ENCODE measurements at places on chromosomes 1 and 21.

GRCh38 chr1:57553666-57554065, 129.8 kb upstream of the DAB1 start:
- ATAC-seq: no peak

DNA sequence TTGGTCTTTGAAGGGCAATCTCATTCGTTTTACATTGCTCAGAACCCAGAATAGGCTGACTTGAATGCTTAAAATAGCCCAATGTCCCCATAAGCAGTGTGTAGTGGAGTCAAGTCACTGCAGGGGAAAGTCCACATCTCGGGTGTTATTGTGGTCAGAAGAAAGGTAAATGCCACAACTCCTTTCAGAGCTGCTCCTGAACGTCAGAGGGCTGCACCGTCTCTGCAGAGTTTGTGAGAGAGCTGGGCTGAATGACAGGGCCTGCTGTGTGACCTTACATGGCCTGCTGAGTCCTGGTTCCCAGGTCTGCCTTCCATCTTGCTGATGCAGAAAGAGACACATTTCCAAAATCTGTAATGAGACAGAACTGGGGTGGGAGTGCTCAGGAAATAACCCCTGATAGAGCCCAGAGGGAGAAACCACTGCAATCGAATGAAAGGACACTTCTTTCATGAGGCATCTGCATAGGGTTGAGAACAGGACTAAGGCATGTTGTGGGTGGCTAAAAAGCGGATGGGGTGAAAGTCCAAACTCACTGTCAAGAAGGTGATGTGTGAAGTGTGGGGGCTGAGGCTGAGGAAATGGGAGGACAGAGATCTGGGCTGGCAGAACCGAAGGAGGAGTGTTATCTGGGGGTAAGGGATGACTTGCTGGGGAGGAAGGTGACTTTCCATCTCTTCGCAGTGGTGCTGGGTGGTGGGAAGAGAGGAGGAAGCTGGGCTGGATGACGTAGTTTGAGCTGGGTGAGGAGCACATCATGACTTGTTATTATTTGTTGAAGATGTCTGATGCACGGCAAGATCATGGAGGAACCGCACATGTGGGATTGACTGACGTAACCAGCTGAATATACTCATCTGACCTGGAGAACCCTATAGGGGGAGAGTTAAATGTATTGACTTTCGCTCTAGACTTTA, 33.7 kb downstream of the XCL2 start:
- ATAC-seq: peak; percentile 79

GRCh38 chr1:207191776-207192175, 87.7 kb downstream of the C4BPA start:
- no peak for ATAC-seq

DNA sequence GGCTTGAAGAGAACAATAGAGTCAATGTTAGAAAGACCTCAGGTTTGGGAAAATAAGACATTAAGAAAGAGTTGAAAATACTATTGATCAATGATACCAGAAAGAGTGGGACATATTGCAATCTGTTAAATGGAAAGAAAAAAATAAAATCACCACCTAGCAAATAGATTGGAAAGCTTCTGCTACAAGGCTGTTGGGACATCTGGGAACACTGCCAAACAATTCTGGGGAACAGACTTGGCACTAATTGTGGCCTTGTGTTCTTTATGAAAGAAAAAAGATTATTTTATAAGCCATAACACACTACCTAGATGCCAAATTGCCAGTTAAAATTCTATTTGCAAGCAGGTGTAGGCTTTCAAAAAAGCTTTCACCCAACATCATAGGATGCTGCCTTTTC, 137.8 kb downstream of the TSEN15 start:
- no peak for ATAC-seq

DNA sequence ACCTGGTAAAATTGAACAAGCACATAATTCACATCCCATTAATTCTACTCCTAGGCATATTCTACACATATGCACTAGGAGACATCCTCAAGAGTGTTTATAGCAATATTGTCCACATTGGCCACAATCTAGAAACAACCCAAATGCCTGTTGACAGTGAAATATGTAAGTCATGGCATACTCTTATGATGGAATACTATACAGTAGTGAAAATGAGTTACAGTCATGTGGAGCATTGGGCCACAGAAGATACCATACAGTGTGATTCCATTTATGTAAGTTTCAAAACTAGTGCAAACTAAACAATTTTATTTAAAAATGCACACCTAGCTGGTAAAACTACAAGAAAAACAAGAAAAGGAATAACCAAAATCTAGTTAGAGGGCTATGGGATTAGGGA, 19.1 kb downstream of the CHIT1 start:
- ATAC-seq: no peak

DNA sequence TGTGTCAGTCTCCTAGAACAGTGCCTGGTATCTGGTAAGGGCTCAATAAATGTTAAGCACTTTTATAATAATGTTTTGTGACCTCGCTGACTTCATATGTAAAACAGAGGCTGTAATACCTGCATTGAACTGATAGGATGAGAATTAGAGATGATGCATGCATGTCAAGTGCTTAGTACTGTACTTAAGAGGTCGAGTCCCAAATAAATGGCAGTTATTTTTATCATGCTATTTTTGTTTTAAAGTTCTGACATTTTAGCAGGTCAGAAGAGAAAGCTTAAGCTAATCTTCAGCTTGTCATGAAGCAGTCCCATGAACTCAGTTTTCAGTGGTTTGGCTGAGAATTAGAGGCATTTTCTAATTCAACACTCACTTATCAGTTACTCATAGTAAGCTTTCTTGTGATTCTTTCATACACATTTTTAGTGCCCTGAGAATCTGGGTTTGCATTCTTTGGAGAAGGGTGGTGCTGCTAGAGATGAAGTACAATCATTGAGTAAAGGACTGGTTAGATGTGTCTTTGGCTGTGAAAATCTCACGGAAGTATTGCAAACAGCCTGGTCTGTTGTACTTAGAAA, 75.7 kb upstream of the RAVER2 start:
- ATAC-seq: no peak

DNA sequence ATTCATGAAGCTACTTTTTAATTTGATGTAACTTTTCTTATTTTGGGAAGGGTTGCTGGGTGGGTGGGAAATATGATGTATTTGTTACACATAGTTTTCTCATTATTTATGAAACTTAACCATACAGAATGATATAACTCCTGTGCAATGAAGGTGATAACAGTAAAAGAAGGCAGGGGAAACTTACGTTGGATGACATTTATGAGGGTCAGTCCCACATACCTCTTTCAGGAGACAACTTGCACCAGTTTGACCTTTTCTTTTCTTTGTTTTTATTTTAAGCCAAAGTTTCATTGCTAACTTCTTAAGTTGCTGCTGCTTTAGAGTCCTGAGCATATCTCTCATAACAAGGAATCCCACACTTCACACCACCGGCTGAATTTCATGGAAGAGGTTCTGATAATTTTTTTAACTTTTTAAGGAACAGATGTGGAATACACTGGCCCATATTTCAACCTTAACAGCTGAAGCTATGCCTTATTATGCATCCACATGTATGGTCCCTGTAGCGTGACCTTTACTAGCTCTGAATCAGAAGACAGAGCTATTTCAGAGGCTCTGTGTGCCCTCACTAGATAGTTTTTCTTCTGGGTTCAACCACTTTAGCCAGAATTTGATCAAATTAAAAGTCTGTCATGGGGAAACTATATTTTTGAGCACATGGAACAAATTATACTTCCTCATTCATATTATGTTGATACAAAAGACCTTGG, 28.0 kb upstream of the KIAA1614 start:
- peak; percentile 67 for ATAC-seq

DNA sequence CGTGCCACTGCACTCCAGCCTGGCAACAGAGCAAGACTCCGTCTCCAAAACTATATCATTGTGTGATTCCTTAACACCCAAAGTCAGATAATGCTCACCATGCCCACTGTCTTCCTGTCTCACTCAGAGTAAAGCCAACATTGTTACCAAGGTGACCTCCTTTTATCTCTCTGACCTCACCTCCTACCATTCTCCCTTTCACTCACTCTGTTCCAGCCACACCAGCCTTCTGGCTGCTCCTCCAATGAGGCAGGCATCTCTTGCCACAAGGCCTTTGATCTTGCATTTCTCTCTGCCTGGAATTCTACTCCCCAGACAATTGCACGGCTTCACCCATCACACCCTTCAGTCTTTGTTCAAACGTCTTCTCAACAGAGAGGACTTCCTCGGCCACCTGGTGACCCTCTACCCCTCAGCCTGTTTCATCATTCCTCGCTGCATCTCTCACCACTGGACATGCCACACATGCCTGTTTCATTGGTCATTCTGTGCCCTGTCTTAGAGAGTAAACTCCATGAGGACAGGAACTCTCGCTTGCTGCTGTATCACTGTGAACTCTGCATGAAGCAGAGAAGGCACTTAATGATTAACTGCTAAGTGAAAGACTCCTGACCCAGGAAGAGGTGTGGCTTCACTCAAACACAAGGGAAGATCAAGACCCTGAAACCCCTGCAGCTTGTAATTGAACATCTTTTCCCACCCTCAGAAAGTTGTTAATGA, 67.1 kb upstream of the CAPZB start:
- no peak for ATAC-seq

GRCh38 chr1:89822109-89822962, 1.5 kb downstream of the LRRC8D start:
- no peak for ATAC-seq

- no peak for ATAC-seq
These were observed 31.1 kb downstream of the DLGAP3 start for GRCh38 chr1:34898330-34898761.

DNA sequence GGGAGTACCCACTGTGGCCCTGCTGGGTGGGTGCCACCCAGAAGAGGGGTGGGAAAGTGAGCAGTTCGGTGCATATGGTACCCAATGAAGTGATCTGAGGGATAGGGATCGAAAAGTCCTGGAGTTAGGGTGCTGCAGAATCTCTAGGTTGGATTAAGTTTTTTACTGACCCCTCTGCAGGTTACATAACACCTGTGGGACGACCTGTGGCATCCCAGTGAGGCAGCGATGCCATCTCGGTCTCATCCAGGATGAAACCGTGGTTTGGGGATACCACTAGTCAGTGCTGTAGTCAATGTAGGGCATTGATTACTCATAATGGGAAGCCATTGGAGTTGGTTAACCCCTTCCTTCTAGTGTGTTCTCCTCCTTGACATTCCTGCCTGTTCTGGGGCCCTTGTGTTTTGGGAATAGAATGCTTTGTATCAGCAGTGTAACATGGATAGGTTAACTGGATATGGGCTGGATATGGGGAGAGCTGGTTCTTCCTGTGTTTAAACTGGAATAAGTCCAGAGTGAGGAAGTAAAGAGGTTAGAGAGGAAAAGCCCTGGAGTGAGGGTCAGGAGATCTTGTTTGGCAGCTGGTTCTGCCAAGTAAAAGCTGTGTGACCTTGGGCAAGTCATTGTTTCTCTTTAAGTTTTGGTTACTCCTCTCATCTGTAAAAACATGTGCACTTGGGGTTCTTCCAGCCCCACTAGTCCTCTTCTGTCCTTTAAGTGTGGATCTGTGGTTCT, 42.8 kb upstream of the ATF3 start:
- no peak for ATAC-seq

GRCh38 chr1:244280859-244281258, 170.8 kb downstream of the ADSS2 start:
- ATAC-seq: no peak

DNA sequence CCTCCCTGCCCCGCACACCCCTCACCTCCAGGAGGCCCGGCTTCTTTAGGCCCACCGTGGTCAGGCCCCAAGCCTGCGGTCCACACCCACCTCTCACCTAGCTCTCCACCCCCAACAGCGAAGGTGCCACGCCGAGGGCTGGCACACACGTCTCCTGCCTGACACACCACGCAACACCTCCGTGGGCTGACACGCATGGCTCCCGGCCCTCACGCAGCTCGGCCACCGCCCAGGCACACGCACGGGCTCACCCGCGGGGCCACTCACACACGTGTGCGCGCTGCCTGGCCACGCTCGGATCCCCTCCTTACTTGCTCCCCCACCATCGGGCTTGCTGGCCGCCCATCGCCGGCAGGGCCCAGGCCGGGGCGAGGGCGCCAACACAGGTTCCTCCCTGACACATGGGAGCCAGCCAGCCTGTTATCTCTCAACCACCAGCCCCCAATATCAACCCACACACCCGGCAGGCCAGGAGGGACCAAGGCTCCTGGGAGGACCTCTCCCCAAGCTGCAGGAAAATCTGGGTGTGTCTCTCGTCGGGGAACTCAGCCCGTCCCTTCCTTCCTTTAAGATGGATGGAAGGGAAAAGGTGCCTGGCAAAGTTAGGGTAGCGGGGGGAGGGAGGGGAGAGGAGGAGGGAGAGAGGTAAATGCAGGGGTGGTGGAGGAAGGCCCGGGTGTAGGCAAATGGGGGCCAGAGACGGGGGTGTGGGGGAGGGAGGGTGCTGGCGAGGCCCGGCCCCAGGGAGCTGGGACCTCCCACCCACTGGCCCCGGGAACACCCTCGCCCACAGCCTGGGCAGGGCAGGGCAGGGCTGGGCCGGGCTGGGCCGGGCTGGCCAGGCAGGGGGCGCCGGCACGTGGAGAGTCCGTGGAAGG, 546 bp downstream of the ELOVL1 start:
- ATAC-seq: peak; percentile 77

DNA sequence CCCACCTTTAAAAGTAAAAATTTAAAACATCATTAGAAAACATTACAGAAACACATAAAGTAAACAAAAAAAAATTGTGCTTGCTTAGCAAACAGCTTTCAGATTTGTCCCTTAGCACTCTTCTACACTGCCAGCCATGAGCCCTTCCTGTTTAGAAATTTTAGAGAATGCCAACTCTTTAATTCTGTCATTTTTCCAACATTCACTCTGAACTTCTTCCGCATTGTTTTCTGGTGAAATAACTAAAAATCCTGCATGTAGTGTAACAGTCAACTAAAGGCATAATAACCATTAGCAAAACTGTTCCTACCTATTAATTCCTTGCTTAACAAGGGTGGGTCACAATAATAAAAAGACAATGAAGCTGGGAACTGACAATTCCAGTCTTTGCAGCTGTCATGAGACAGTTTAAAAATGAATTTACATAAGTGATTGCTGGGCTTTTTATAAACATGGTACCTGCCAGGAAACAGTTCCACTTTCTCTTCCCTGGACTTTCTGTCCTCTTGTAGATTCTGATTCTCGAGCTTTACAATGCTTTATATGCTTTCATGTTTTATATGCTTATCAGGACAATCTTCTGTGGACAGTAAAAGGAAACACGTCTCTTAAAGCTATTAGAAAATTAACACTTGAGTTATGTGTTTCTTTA, 19.0 kb downstream of the GNG12 start:
- ATAC-seq: no peak

DNA sequence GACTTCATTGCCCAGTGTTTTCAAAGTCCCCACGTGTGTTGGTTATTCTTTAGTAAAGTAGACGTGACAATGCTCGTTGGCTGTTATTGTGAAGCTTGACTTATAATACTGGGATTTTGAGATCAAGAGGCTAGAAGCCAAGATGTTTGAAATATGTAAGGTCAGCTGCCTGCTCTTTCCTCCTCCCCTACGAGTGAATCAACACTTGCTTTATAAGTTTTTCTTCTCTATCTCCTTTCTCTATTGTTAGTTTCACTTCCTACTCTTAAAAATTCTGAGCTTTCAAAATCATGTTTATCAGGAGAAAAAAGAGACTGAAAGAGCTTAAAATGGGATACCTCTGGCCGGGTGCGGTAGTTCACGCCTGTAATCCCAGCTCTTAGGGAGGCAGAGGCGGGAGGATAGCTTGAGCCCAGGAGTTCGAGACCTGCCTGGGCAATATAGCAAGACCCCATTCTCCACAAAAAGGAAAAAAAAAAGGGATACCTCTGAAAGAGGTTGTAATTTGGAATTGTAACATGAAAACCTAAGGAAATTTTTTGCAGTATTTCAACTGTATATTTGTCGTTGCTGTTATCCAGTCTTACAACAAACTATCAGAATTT, 72.0 kb downstream of the EPB41 start:
- peak; percentile 55 for ATAC-seq
